ENCODE measurements at places on chromosomes 3 and 15.
A peak's percentile ranks its signal among the peaks of the same experiment; 100 is the strongest.

DNA sequence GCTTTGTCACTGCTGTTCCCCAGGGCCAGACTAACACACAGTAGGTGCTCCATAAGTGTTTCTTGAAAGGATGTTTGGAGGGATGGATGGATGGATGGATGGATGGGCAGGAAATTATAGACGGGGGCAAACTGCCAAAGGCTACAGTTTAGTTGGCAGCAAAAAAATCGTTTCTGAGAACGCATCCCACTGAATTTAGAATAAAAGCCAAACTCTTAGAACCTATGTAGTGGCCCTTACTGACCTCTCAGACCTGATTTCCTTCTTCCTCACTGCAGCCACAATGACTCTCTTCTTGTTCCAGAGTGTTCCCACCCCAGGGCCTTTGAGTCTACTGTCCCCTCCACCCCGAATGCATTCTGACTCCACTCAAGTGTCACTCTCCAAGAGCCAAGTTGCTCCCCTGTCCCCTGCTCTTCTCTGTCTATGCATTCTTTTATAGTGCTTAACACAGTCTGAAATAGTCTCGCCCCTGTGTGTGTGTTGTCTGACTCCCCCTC lies 5.2 kb upstream of the GATA2 start:
- no peak for DNase-seq

DNA sequence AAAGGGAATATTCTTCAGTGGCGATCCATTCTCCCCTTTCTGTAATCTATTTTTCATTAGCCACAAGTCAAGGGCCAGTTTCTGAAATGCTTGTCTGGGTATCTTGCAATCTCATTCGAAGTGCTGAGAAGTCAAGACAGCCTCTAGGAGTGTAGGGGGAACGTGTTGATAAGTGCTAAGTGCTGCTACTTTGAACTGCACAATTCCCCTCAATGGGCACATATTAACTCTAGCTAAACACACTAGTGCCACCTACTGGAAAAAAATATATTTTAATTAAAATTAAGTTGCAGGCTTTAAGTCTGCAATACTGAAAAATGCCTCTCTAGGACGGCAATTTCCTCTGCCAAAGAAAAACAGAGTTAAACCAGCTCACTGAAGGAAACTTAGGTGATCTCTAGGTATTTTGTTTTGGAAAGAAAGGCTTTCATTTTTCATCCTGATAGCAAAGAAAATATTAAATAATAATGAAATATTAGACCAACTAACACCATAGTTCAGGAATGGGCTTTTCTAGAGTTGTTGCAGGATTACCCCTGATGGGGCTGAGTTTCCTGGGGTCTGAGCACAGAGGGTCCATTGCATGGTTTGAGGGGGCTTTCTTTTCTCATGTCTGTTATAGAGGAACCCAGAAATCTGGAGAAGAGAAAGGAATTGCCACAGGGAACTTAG lies 181.9 kb upstream of the KBTBD8 start:
- DNase-seq: no peak

DNA sequence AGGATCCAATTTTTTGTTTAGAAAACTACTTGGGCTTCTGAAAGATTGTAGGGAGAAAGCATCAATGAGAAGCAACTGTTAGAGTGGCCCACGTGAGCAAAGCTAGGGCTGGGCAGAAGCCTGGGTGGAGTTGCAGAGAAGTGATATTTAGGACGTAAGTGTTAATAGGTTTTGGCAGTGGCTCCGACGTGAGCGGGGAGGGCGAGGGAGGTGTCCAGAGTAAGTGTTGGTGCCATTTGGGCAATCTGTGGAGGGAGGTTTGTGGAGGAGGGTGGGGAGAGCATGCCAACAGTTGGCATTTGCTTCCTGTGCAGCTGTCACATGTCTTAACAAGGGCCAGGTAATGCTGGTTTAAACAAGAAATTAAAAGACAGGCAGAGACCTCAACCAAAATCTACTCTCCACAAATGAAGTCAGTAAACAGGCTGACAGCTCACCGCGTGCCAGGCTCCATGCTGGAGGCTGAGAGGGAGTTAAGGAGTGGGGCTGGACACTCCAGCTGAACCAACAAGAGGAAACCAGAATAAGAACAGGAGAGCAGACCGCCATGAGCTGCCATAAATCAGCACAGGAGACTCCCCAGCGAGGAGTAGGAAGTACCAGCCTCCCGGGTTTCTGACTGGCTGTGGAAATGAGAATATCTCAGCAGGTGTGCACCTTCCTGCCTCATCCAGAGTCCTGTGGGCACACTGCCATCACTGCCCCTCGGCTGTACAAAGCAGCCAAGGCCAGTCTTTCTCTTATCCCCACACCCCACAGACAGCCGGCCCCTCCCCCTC lies 232.6 kb downstream of the ABHD5 start:
- no peak for DNase-seq

- no peak for DNase-seq
Measured at GRCh38 chr3:62201438-62202035, 171.8 kb downstream of the FEZF2 start.

DNA sequence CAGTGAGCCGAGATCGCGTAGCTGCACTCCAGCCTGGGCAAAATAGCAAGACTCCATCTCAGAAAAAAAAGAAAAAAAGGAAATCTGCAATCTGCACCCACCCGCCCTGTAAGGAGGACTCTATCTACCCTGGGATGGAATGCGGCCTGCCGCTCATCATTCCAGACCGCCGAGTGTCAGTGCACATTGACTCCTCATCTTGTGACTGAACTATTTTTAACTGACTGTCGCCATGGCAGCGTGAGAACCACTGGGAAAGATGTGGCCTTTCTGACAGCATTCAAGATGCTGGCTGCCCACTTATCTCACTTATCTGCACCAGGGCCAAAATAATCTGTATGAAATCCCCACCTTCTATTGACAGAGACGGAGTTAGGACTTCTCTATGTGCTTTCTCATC lies 38.8 kb upstream of the ANKRD34C start:
- DNase-seq: no peak

DNA sequence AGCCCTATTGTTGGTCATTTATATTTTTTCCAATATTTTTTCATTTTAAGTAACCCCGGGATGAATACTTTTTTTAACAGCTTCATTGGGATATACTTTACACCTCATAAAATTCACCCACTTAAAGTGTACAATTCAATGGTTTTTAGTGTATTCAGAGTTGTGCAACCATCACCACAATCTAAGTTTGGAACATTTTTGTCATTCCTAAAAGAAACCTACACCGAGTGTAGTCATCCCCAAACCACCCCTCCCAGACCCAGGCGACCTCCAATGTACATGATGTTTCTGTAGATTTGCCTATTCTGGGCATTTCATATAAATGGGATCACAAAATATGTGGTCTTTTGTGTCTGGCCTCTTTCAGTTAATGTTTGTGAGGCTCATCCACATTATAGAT lies 118.3 kb upstream of the FRMD4B start:
- DNase-seq: peak; percentile 40

DNA sequence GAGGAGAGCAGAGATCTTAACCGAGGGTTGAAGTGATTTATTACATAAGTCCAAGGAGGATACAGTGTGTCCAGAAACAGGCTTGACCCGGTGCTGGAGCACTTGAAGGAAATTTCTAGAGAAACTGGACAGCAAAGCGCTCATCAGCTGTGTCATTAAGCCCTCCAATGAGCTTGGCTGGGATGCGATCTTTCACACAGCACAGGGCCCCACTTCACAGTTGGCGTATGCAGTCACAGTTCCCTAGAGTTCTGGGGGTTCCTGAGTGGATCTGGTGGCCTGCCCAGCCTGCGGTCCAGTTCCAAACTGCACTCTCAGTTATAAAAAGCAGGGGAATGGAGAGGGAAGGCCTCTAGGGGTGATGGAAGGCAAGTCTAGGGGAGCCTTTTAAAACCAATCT lies 13.6 kb downstream of the ST8SIA2 start:
- no peak for DNase-seq
